ENCODE measurements at places on chromosomes 6 and 20.

- no peak for DNase-seq
Observed at GRCh38 chr6:142478117-142478516, 176.3 kb downstream of the ADGRG6 start.

GRCh38 chr6:53696341-53696740, 30.8 kb upstream of the KLHL31 start:
- no peak for DNase-seq

DNA sequence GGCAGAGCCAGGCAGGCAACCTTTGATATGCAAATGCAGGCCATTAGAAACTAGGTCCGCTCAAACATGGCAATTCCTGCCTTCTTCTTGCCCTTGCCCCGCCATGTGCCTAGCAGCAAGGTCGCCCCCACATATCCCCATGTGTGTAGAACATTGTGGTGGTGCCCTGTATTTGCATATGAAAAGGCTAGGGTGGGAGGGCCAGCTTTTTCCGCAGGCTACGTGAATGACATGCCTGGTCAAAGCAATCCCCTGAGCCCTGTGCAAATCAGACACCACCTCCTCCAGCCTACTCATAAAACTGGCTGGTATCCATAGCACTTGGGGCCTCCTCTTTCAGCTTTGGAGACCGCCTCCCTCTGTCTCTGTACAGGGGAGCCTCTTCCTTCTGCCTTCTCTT, 31.6 kb downstream of the GSTA2 start:
- no peak for DNase-seq

- DNase-seq: no peak
Observed at GRCh38 chr6:152572338-152573088, 64.6 kb downstream of the SYNE1 start.

GRCh38 chr20:2261046-2261485, 34.7 kb upstream of the TGM3 start:
- no peak for DNase-seq

GRCh38 chr6:117317261-117317660, 51.9 kb downstream of the VGLL2 start:
- no peak for DNase-seq

GRCh38 chr6:44223319-44224028, at the start of gene SLC29A1:
SLC29A1 (plus strand) TSS chr6:44223595; CDS start chr6:44227314, 3,719 bp downstream.
- no peak for DNase-seq

- no peak for DNase-seq
Observed at GRCh38 chr6:154920495-154921200, 74.5 kb upstream of the TIAM2 start.

- no peak for DNase-seq
Observed at GRCh38 chr6:19571176-19571575, 266.0 kb upstream of the ID4 start.

DNA sequence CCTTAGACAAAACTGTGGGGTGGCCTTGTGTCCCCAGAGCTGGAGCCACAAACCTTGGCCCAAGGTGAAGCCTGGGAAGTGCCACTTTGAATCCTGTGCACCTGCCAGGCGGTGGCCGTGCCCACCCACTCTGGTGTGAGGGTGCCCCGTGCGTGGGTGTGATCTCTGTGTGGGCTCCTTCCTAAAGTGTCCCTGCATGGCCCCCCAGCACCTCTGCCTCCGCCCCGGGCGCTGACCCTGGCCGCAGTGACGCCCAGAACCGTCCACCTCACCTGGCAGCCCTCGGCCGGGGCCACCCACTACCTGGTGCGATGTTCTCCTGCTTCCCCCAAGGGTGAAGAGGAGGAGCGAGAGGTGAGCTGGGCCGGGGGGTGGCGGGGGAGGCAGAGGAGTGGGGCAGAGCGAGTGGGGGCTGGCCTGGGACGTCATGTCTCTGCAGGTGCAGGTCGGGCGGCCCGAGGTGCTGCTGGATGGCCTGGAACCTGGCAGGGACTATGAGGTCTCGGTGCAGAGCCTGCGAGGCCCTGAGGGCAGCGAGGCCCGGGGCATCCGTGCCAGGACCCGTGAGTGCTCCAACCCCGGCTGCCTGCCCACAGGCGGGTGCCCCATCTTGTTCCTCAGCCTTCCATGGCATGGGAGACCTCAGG, 18.3 kb downstream of the COL20A1 start:
- no peak for DNase-seq

All from NCI-H1436 treated with DMSO at 0.1 percent for 48 hours (cell line).